Mesendoderm (in vitro differentiated cells): ENCODE measurements at places on chromosomes 13 and 19.

GRCh38 chr19:19539698-19540063, 1.6 kb downstream of the CILP2 start:
- no peak for DNase-seq

- DNase-seq, result no peak
These were observed 10.8 kb downstream of the LDLR start for GRCh38 chr19:11100049-11100448.

GRCh38 chr13:89968470-89968869, 1379.0 kb upstream of the MIR17HG start:
- no peak for DNase-seq

DNA sequence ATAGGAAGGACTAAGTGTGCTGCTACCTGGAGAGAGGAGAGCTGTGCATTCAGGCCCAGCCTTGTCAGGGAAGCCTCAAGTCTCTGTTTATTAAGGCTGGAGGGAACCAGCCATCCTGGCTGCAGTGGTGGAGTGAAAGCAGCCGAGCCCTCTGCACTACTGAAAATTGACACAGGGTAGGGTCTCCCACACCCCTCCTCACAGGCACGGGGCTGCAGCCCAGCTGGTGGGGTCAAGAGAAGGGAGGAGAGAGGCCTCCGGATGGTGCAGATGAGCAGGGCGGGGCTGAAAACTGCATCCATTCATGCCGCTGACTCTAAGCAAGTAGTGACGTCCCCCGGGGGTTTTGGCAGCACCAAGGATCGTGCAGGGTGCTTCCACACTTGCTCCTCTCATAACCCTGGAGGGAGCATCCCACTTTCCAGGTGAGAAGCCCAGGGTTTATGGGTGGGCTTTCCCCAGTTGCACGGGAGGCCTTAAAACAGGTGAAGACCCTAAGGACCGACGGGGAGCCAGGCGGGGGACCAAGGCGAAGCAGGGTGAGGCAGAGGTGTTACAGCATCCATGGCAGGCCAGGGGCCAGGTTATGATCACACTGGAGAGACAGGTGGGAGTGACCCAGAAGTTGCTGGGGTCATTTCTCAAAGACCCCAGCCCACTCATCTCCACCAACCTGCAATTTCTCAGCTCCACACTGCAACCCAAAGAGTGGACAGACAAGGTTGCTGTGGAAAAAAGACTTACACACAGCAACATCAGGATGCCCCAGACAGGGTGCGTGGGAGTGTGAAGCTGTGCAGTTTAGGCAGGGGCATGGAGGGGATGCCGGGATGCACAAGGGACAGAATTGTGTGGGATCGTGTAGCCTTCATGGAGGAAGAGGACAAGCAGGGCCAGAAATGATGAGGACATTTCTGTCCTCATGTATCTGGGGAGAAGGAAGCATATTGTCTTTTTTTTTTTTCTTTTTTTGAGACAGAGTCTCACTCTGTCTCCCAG, 36.8 kb downstream of the VSTM2B start:
- DNase-seq, result no peak

- DNase-seq, result no peak
These were observed 11.9 kb upstream of the TPM4 start for GRCh38 chr19:16064209-16064889.

DNA sequence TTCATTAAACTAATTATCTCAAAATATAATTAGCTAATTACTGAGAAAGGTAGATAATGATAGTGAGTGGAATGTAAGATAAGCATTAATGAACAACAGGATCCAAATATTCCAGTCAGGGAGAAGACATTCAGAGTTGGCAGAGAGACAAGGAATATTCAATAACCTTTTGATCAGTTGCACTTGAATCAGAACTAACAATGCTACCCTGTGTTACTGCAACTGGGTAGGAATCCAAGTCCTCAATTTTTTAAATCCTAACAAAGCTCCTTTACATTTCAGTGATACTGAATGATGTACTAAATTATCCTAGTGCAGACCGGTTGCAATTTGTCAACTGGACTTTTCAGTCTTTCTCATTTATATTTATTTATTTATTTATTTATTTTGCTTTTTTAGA, 107.1 kb upstream of the MIR17HG start:
- DNase-seq, result no peak

DNA sequence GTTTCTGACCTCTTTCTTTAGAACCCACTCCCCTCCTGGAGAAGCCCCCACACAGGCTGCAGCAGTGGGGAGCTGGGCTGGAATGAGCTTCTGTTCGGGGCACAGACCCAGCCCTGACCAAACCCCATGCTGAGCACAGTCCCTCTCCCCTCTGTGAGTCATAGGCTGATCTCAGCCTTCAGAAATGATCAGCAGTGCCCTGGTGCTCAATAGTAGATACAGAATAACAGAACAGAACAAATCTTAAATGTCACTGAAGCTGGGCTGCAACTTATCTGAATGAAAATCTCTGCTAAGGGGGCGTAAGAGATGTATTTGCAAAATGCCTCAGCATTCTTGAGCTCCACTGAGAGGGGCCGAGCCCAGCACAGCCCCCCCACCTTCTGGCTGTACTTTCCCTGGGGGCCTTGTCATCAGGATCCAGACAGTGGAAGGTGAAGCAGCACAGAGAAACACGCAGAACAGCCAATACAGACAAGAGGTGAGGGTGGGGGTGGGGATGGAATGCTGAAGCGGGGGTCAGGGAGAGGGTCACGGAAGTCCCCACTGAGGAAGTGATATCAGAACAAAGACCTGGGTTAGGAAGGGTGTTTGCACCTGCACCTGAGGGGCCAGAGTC, 9.9 kb downstream of the ZNF665 start:
- DNase-seq, result peak; percentile 79

DNA sequence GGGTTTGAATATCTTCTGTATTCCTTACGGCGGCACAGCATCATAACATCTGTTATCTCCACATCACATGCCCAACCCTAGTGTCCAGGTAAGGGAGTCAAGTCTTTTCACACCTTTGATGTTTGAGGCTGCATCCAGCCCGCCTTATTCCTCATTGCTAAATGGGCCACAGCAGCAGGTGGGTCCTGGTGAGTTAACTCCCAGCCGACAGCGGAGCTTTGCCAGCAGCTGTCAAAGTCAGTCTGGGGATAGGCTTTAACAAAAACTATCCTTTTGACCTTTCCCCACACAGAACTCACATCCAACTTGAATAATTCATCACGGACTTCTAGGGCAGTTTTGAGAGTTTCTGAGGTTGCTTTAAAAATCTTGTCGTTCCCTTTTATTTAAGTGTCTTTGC, 235.1 kb downstream of the DLEU7 start:
- DNase-seq, result no peak

GRCh38 chr13:52034616-52035226, 10.2 kb downstream of the UTP14C start:
- DNase-seq, result no peak

DNA sequence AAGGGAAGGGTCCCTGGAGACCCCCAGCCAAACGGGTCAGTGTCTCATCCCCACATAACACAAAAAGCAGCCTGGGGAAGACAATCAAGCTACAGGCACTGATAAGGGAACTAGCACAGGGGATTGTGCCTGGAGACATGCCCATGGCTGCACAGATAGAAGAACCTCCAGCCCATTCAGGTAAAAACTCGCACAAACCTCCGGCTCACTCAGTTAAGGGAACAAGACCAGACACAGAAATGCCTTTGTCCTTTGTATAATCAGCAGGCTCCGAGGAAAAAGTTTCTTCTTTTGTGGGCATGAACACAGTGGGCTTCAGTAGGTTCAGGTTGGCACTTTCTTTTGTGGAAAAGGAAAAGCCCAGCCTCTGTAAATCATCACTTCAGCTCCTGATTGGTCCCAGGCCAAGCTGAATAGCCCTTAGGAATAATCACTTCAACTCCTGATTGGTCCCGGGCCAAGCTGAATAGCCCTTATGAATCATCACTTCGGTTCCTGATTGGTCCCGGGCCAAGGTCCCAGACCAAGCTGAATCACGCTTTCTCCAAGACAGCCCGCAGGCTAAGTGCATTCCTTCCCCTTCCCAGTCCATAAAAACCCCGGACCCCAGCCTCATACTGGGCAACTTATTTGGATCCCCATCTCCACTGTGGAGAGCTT, 5.0 kb upstream of the ZNF230 start:
- no peak for DNase-seq

DNA sequence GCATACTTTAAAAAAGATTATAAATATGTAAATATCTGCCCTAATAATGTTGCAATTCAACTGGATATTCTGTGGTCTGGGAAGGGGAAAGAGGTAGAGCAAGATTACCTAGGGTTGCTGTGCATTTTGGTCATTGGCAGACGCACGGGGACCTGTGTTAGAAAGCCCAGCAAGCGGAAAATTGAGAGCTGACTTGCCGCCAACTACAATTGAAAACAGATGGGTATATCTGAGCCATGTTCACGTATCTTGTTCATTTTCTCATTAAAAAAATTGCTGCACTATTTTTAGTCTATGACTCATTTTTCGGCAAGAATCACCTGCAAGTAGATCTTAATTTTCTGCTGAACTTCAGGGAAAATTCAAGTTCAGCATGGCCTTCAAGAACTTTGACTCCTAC, 308.5 kb upstream of the TMTC4 start:
- DNase-seq, result no peak

DNA sequence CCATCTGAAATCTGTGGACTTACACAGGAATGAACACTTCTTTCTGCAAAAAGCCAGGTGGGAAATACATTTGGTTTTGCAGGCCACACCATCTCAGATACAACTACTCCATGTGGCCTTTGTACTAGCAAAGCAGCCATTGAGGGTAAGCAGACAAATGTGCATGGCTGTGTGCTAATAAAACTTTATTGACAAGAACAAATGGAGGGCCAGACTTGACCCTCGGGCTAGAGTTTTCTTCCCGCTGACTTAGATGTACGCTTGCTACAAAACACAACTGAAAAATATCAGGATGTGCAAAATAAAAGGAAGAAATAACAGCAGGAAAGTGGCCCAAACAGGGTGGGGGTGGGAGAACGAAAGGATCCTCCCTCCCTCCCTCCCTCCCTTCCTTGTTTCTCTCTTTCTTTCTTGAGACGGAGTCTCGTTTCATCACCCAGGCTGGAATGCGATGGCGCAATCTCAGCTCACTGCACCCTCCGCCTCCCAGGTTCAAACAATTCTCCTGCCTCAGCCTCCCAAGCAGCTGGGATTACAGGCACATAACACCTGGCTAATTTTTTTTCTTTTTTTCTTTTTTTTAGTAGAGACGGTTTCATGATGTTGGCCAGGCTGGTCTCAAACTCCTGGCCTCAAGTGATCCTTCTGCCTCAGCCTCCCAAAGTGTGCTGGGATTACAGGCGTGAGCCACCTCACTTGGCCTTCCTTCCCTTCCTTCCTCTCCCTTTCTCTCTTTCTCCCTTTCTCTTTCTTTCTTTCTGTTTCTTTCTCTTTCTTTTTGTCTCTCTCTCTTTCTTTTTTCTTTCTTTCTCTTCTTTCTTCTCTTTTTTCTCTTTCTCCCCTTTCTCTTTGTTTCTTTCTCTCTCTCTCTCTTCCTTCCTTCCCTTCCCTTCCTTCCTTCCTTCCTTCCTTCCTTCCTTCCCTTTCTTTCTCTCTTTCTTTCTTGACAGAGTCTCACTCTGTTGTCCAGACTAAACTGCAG, 29.3 kb downstream of the CCL25 start:
- peak; percentile 69 for DNase-seq

DNA sequence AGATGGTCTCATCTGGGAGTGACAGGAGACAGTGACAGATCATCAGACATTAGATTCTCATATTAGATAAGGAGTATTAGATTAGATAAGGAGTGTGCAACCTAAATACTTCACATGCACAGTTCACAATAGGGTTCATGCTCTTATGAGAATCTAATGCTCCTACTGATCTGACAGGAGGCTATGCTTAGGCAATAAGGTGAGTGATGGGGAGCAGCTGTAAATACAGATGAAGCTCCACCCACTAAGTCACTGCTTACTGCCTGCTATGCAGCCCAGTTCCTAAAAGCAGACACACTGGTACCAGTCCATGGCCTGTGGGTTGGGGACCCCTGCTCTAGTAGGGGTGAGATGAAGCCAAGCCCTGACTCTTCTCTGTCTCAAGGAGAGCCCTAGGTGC, 10.0 kb upstream of the IGFL3 start:
- DNase-seq, result no peak

DNA sequence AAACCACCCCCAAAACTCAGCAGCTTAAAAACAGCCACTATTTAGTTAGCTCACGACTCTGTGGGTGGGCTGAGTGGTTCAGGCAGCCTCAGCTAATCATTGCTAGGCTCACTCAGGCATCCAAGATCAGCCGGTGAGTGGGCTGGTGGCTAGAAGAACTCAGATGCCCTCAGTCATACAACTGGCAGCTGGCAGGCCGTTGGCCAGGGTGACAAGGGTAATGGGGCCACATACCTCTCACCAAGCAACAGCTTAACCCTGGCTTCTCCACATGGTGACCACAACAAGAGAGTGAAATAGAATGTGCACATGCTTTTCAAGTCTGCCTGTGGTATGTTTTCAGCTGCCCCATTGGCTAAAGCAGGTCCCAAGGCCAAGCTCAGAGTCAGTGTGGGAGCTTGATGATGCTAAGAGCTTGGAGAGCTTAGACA, 435.4 kb upstream of the TSHZ3 start:
- DNase-seq, result no peak

DNA sequence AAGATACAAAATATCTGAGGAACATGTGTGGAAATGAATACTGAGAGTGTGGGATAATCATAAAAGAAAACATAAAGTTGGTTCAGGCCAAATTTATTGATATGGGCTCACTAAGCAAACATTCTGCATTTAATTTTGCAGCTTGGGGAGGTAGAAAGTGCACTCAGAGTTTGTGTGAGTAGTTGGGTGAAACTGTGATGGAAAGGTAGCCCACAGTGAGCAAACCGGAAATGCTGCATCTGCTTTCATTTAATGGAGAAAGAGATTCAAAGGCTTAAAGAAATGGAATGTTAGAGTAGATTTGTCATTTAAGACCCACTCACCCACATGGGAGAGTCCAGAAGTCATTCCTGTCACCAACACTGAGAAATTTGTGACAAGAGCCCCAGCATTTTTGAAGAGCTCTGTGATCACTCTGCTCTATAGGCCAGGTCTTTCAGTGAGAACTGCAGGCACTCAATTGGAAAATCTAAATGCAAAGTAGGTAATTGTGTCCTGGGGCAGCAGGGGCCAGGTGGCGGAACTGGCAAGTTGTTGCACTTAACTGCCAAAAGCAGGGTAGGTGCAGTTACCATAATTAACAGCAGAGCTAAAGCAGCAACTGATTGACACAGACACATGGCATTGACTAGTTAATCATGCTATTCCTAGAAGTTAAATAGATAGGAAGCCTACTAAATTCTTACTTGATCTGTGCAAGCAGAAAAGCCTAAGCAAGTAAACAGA, 1228.3 kb upstream of the PCDH20 start:
- no peak for DNase-seq

GRCh38 chr13:42086582-42086981, 38.1 kb downstream of the DGKH start:
- DNase-seq, result no peak

- no peak for DNase-seq
These were observed 121.8 kb downstream of the CRYL1 start for GRCh38 chr13:20403826-20404225.
